Skeletal muscle cell (primary cell): ENCODE measurements at places on chromosomes 5 and 9.

GRCh38 chr5:10935536-10935935 is 174.5 kb upstream of the DAP start:
- DNase-seq, result no peak

DNA sequence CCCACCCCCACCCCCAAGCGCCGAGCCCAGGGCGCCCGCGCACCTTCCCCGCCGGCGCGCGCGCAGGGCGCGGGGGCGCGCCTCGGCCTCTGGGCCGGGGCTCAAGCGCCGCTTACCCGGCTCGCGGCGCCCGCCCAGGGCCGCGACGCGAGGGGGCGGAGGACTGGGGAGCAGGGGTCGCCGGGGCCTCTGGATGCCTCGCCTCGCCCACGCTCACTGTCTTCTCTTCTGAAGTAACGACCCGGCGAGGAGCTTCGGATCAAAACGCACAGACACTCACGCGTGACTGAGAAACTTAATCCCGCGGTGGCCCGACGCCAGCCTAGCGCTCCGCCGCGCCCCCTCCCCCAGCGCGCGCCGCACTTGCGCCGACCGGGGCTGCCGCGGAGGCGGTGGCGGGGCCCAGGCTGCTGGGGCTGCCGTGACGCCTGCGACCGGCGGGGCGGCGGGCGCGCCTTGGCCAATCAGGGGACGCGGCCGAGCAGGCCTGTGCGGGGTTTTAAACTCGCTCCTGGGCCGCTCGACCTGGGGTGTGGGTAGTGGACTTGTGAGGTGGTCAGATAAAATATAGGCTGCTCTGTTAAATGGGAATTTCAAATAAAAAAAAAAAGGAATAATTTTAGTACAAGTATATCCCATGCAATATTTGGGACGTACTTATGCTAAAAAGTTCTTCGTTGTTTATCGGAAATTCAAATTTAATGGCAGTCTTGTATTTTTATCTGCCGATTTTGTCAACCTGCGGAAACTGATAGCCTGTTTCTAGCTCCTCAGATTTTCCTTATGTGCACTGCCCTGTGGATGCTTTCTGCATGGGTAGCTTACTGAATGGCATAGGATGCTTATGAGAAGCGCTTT is at the start of gene MPDZ:
Gene MPDZ (minus strand): TSS at position 409 of the 858 bp plus-strand sequence. CDS start 29,377 bp downstream, outside the sequence.
- peak; percentile 46 for DNase-seq

- DNase-seq, result no peak
Observed at GRCh38 chr9:9142001-9142400, 1342.4 kb upstream of the DMAC1 start.

DNA sequence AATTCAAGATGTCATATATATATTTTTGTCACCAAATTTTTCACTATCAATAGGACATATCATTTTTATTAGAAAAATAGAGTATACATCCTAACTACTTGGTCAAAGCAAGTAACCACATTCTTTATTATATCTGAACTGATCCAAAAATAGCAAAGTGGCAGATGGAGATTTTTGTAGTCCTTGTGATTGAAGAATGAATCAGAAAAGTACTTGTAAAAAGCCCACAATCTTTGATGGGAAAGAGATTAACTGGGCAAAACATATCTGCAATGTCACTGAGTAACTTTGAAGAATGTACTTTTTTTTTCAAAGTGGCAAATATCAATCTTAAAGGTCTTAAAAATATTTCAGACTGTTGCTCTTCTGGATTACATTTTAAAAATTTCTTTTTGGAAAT is 1040.6 kb upstream of the SEMA6A start:
- no peak for DNase-seq

GRCh38 chr5:96031811-96032261 is 70.2 kb upstream of the ELL2 start:
- DNase-seq, result no peak

DNA sequence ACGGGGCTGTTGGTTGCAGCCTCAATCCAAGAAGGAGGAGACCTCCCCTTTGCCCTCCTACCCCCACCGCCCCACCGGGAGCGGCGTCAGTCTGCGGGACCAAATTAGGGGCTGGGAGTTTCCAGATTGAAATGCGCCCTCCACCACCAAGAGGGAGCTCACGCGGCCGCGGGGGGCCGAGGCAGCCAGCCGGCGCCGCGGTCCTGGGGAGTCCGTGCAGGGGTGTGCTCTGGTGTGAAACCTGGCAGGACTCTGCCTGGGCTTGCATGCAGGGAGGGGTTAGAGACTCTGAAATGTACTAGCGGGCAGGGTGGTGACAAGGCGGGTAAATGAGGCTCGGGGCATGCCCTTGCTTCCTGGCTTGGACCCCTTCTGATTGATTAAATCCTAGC is 989 bp upstream of the FBN2 start:
- DNase-seq, result no peak

- DNase-seq, result peak; percentile 73
Observed at GRCh38 chr5:81420039-81420667, 26.2 kb upstream of the ACOT12 start.

DNA sequence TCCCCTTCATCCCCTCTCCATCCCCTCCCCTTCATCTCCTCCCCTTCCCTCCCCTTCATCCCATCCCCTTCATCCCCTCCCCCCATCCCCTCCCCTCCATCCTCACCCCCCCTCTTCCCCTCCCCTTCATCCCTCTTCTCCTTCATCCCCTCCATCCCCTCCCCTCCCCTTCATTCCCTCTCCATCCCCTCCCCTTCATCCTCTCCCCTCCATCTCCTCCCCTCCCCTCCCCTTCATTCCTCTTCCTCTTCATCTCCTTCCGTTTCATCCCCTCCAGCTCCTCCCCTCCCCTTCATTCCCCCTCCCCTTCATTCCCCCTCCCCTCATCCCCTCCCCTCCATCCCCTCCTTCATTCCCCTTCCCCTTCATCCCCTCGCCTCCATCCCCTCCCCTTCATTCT is 40.1 kb downstream of the TARS1 start:
- no peak for DNase-seq

GRCh38 chr9:95483431-95483830 is 33.3 kb downstream of the PTCH1 start:
- no peak for DNase-seq

- DNase-seq, result no peak
Observed at GRCh38 chr5:100890461-100891008, 12.5 kb downstream of the ST8SIA4 start.
